ENCODE measurements at places on chromosomes 7 and 10.

DNA sequence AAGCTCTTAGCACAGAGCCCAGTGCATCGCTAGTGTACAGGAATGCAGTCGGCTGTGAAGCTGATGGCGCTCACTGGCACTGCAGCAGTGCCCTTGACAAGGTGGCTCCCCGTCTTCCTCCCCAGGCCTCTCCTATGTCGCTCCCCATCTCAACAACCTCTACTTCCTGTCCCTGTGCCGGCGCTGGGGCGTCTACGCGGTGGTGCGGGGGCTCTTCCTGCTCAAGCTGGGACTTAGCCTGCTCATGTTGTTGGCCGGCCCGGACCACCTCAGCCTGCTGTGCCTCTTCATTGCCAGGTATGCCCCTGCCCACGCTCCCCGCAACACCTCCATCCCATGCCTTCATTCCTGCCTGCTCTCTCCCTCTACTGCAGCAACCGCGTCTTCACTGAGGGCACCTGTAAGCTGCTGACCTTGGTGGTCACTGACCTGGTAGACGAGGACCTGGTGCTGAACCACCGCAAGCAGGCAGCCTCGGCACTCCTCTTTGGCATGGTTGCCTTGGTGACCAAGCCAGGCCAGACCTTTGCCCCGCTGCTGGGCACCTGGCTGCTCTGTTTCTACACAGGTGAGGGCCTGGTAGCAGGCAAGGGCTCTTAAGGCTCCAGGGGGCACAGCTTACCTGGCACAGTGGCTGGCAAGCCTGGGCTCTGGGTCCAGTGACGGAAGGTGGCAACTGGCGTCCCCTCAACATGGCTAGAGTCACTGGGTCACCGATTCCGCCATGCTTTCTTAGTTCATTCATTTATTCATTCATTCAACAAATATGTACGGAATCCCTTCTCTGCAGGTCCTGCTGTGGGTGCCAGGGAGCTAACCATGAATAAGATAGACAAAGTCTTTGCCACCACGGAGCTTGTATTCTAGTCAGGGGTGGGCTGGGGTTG, 22.3 kb upstream of the C10orf95 start:
- no peak for DNase-seq

GRCh38 chr10:97936126-97936525, 86.5 kb downstream of the GOLGA7B start:
- DNase-seq, result no peak

GRCh38 chr7:132179080-132179430, 397.2 kb downstream of the PLXNA4 start:
- DNase-seq, result no peak

DNA sequence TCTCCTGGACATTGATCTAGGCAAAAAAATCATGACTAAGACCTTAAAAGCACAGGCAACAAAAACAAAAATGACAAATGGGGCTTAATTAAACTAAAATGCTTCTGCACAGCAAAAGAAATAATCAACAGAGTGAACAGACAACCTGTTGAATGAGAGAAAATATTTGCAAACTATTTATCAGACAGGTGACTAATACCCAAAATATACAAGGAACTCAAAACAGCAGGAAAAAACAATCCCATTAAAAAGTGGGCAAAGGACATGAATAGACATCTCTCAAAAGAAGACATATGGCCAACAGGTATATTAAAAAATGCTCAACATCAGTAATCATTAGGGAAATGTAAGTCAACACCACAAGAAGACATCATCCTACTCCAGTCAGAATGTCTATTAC, 166.8 kb downstream of the MTERF1 start:
- DNase-seq, result no peak

DNA sequence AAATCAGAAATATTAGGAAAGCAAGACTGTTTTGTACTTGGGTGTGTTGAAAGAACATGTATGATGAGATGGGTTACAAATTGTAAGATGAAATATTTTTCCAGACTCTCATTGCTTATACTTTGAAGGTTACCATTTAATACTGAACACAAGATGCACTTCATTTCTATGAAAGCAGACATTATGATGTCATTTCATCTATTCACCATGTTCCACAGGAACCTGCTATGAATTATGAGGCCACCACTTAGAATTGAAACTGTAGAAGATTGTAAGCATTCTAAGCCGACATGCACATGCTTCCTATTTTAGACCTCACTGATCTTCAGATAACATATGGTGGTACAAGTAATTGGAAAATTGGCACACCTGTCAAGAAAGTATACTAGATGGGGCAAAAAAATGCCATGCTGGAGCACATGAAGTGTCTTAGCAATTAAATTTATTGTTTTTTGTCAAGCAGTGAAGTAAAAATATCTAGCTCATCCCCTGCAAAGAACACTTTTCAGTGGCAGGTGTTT, 195.0 kb downstream of the PHF14 start:
- DNase-seq, result no peak

- DNase-seq, result no peak
These were observed 374.8 kb downstream of the SEMA3D start for GRCh38 chr7:84812021-84812420.

DNA sequence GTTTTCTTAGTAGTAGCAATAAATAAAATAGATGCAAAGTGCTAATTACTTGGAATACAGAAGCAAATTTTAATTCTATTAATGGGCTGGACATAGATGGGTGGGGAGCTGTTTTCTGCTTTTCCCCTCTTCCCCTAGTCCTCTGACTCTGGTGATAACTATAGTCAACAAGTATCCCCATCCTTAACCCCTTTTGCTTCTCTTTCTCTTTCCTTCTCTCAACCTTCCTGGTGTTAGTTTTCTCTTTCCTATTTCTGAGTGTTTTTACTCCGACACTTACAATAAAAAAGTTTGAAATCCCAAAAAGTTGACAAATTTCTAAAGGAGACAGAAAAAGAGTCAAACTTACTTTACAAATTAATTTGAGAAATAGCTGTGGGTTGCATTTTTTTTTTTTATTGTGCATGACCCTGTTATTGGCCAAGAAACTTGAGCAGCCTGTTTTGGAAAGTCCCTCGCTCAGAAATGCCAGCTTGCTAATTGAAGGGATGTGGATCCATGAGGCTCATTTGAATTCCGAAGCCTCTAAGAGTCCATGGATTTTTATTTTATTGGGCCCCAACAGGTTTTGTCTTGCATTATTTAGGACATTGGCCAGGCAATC, 2.4 kb downstream of the FAS start:
- no peak for DNase-seq

- DNase-seq, result peak; percentile 39
These were observed 9.6 kb downstream of the TRIM56 start for GRCh38 chr7:101094791-101095375.

- no peak for DNase-seq
These were observed 1019.6 kb upstream of the SORCS1 start for GRCh38 chr10:108184114-108184513.

DNA sequence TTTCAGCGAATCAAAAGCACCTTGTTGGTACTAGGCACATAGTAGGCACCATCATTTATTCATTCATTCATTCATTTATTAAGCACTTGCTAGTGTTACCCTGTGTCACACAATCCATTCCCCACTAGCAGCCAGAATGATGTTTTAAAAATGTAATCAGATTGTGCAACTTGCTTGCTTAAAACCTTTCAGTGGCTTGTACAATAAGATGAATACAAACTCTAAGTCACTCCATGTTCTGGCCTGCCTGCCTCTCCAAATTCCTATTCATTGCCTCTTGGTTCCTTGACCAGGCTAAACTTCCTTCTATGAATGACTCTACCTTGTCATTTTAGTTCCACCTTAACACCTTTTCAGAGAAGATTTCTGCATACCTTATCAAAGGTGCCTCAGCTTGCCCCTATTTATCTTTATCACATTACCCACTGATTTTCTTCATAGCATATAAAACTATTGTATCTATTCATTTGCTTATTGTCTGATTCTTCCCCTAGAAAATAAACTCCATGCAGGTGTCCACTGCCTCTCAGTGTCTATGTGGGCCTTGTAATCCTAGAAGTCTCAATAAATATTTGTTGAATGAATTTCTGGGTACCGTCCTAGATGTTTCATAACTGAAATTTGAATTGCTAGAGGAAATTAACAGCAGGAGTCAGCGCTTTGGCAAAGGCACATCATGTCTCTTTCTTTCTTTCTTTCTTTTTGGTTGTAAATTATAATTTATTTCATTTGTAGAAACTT, 169.5 kb downstream of the TMEM26 start:
- DNase-seq, result no peak

DNA sequence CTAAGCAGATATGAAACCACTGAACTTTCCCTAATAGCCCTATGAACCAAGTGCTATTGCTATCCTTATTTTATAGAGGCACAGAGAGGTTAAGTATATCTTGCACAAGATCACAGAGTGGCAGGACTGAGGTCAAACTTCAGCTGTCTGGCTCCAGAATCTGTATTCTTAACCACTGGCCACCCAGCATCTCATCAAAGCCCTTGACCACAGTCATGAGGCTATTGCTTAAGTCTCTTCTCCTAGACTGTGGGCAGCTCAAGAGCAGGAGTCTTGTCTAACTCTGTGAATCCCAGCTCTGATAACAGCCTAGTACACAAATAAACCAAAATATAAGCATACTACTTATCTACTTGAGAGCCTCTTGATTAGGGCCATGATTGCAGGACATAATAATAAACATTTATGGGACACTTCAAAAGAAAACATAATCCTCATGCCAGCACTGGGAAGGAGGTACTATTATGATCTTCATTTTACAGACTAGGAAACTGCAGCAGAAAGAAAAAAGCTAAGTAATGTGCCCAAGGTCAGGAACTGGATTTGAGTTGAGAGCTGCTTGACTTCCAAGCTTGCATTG, 22.4 kb upstream of the SMC3 start:
- no peak for DNase-seq

DNA sequence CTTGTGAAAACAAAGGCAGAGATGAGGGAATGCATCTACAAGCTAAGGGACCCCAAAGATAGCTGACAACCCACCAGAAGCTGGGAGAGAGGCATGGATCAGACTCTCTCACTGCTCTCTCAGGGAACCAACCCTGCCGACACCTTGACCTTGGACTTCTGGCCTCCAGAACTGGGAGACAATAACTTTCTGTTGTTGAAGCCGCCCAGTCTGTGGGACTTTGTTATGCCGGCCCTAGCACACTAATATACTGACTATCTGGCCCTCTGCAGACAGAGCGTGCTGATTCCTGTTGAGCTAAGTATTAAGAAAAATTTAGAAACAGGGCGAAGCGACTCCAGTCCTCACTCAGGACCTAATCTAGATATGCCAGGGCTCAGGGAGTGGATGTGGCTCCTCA, 144.3 kb upstream of the TCF7L2 start:
- DNase-seq, result no peak

Measured in stimulated activated CD4-positive, alpha-beta T cell treated with anti-CD3 and anti-CD28 coated beads, Interleukin-12 subunit alpha, Interleukin-12 subunit beta, amount 100 ng/mL, for 24 hours (primary cell).